Right hindlimb (tissue), 1 donor: ENCODE measurements at places on chromosomes 1 and 21.
A peak's percentile ranks its signal among the peaks of the same experiment; 100 is the strongest.

- DNase-seq: no peak
Observed at GRCh38 chr1:101907264-101907663, 89.5 kb downstream of the OLFM3 start.

DNA sequence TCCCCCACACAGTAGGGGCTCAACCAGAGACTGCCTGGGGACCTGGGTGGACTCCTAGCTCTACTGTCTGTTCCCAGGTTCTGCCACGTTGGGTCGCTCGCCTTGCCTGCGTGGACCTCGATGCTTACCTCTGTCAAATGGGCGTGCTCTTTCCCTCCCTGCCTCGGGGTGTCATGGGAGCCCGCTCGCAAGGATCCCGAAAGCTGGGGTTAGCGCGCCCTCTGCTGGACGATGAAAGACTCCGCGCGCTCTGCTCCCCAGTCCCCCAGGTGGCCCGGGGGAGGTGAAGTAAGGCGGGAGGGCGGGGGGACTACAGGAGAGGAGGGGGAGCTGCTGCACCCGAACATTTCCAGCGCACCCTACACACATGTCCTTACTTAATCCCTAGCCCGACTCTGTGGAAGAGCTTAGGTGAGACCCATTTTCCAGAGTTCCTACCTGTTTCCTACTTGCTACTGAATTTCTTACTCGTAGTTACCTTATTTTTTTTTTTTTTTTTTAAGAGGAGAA lies 2.3 kb upstream of the BSND start:
- peak; percentile 73 for DNase-seq

- DNase-seq: peak; percentile 39
Observed at GRCh38 chr1:13813398-13814012, 113.5 kb downstream of the PRDM2 start.

DNA sequence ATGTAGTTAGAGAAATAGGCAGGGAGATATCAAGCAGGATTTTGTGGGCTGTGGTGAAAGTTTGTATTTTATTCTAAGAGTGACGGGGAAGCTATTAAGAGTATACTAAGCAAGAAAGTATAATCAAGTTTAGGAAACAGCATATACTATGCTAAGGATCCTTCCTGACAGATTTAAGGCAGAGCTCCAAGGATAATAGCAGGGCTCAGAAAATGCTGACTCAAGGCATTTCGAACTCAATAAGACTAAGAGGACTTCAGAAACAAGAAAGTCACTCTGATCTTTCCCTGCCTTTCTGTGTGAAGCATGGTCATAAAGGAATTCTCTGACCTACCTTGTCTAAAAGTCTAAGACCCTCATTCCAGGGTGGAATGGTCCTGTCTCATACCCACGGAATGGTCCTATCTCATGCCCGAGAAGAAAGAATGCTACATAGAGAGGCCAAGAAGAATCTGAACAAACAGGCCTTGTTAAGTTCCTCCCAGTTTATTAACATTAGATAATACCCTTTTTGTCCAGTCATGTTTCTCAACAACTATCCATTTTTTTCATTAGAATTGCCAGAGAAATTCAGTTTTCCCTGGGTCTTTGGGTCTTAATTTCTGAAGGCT lies 59.1 kb downstream of the HFM1 start:
- DNase-seq: no peak

DNA sequence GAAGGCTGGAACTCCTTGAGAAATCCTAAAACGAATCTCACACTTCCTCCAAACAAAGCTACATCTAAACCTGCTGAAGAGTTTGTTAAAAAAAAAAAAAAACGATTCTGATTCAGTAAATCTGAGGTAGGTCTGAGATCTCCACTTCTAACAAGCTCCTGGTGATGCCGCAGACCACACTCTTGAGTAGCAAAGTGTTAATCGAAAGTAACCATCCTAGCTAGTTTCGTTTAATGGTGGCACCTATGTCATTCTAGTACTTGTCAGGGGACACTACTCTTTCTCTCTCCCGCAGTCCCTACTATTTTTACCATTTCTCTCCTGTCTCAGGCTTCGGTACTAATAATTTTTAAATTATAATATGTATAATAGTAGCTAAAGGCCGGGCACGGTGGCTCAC lies 2.1 kb downstream of the CLCC1 start:
- no peak for DNase-seq

- DNase-seq: no peak
Observed at GRCh38 chr1:108716437-108717230, 3.9 kb downstream of the FNDC7 start.

- no peak for DNase-seq
Observed at GRCh38 chr21:36729310-36729970, 30.5 kb downstream of the SIM2 start.
